ENCODE measurements at places on chromosomes 11 and 22.

DNA sequence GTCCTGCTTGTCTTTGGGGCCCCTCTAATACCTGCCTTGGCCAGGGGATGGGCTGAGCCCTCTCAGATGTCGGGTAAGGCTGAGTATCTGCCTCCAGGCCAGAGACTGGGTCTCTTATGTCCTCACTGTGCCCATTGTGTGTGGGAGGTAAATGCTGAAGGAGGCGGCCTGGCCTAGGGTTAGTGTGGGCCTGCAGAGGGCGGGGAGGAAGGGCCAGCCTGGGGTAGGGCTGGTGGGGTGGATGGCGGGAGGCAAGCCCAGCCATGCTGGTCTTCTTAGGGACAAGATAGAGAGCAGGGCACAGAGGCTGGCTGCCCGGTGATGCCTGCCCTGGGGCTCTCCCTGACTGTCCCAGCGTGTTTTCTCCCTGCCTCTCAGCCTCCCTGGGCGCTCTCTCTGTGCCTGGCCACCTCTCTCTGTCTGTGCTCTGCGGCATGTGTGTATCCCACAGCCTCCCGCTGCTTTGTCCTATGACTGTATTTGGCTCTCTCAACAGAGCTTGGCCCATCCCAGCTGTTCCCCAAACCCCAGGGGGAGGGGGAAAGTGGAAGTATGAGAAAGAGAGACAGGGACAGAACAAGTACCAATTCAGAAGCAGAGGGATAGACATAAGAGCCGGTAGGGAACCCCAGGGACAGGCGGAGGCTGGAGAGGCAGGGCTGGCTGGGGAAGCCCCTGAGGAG lies 57.0 kb downstream of the PDE2A start:
- DNase-seq, result no peak

GRCh38 chr22:49825944-49826602 lies 1.6 kb downstream of the BRD1 start:
- DNase-seq, result peak; percentile 40

DNA sequence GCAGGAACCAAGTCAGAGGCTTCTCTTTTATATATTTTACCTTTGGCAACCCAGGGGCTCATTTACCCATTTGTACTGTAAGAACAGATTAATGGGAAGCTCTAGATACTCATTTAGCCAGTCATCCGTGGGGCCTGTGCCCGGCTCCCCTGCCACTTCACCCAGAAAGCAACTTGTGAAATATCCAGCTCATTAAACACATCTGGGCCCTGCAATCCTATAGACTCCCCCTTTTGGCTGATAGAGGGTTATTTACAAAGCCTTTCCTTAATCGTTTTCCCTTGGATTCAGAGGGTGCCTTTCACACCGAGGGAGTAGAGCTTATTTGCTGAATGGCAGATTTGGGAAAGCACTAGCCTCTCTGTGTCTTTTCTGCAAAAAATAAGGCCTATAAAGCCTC lies 118.7 kb upstream of the SORL1-AS1 start:
- no peak for DNase-seq

DNA sequence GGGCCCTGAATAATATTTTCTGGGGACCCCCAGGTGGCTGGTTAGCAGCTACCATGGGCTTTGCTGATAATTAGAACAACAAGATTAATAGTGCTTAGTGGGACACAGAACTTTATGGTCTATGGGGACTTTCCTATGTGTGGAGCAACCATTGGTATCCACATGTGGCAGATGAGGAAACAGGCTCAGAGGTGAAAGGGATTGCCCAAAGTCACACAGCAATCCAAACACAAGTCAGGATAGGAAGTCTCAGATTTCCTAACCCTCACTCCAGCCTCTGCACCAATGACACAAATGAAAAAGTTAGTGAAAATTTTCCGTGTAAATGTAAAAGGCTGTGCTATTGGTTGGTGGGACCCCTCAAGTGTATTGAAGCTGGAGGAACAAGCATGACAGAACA lies 15.3 kb upstream of the SLCO2B1 start:
- no peak for DNase-seq

- no peak for DNase-seq
Observed at GRCh38 chr11:103889679-103890078, 146.8 kb upstream of the DDI1 start.

DNA sequence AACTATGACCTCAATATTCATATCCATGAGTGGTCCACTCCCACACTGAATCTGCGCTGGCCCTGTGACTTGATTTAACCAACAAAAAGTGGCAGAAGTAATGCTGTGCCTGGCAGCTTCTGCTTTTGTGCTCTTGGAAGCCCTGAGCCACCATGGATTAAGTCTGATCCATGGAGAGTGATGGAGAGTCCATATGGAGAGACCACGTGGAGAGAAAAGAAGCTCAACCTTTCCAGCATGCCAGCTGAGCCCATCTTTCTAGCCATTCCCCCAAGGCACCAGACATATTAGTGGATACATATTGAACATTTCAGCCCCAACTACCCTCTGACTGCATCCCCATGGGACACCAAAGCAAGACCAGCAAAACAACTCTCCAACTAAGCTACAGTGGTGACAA lies 16.0 kb downstream of the LRRC55 start:
- DNase-seq, result no peak

- no peak for DNase-seq
Observed at GRCh38 chr11:121213362-121213893, 79.1 kb upstream of the SC5D start.

DNA sequence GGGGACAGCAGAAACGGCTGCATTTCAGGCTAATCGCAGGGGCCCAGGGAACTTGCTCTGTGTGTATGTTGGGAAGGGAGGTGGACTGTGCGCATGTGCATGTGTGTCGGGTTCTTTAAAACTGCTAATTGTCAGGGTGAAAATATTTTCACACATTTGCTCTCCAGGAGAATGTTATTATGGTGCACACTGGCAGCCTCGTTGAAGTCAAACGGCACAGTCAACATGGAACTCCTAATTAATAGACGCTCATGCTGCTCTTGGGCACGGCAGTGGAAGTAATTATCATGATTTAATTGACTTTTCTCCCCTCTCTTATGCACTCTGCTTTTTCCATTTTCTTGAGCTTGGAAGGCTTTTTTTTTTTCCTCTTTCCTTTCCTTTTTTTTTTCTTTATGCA lies 92.6 kb downstream of the TSPAN18 start:
- DNase-seq, result no peak

GRCh38 chr22:35971456-35972119 lies 57.0 kb downstream of the RBFOX2 start:
- peak; percentile 66 for DNase-seq

- no peak for DNase-seq
Observed at GRCh38 chr11:107271425-107271824, 186.2 kb downstream of the CWF19L2 start.

- DNase-seq, result peak; percentile 93
Observed at GRCh38 chr11:5620651-5621521, 3.9 kb upstream of the TRIM34 start.

DNA sequence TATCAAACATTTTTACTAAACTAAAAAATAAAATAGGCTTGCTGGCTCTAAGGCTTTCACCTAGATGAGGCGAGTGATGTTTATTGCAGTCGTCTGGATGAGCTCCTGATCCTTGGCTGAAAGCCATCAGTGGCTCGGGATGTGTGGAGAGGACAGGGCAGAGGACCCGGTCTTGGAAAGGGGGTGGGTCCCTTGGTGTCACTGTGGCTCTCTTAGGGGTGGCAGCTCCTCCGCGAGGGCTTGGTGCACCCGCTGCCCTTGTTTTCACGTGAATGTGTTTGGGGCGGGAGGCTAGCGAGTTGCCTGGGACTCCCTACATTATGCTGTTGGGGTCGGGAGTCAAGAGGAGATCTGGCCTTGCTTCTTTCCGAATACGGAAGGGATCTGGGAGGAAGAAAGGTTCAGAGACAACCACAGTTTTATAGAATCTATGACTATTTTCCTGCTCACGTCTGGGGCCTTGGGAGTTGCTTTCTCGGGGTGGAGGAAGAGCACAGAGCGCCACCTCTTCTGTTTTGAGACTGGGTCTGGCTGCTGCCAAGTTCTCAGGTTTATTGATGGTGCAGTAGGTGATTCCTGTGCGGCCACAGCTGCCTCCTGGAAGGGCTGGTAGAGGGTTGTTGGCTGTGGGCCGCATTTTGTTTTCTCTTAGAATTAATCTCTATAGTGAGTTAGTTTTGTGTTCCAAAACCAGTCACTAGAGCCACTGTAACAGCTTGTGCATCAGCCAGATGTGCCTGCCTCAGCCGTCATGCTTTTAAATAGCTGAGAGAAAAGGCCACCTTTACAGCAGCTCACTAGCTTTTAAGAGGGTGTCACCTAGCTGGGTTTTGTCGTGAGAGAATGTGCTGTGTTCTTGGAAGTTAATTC lies 12.8 kb downstream of the TBC1D22A start:
- DNase-seq, result no peak

DNA sequence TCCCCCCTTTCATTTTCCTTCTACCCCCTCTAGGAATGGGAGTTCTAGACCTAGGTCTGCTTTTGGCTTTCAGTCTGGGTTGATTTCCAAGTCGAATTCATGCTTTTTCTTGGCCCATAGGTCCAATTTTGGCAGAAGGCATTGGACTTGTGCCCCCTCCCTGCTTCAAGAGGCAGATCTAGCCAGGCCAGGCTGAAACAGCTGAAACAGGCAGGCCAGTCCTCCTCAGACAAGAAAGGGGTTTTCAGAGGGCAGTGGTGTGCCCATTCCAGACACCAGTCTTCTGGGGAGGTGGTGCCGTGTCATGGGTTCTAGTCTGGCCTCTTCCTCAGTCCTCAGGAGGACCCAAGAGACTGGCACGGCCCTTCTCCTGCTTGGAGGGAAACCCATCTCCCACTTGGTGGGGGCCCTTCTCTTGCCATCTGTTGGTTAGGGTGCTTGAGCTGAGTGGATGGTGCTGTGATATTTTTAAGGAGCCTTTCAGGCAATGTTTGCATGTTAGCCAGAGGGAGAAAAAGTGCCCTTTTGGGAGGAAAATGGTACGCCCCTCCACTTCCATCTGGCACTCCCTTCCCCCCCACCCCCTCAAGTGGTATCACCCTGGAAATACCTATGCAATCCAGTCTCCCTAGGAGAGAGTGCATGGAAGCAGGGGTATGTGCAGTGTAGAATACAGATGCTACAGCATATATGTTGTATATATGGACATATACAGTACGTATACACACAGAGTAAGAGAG lies 53.6 kb downstream of the SYT13 start:
- no peak for DNase-seq

GRCh38 chr22:20237480-20238440 lies 30.4 kb downstream of the RTN4R start:
- DNase-seq, result no peak

- no peak for DNase-seq
Observed at GRCh38 chr11:75161506-75162095, 10.7 kb downstream of the SLCO2B1 start.

DNA sequence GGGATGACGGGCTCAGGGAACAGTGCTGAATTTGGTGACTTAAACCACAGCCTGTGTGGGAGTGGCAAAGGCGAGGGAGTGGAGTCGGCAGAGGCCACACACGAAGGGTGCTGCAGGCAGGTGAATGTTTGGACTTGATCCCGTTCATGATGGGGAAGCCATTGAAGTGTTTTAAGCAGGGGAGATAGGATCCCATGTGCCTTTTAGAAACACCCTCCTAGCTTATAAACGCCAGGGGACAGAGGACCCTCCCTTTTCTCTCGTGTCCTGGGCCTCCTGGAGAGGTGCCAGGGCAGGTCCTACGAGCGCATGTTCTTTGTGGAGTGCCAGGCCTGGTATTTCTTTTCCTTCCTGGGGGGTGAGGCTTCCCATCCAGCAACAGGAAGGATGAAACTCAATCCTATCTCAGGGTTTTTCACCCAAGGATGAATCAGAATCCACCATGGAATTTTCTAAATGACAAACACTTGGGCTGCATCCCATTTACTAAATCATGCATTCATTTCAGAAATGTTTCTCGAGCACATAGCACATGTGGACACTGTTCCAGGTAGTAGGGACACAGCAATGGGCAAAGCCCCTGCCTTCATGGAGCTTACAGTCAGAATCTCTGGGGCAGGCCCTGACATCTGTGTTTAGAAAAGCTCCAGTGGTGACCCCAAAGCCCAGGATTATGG lies 59.6 kb downstream of the CHRDL2 start:
- DNase-seq, result peak; percentile 56

DNA sequence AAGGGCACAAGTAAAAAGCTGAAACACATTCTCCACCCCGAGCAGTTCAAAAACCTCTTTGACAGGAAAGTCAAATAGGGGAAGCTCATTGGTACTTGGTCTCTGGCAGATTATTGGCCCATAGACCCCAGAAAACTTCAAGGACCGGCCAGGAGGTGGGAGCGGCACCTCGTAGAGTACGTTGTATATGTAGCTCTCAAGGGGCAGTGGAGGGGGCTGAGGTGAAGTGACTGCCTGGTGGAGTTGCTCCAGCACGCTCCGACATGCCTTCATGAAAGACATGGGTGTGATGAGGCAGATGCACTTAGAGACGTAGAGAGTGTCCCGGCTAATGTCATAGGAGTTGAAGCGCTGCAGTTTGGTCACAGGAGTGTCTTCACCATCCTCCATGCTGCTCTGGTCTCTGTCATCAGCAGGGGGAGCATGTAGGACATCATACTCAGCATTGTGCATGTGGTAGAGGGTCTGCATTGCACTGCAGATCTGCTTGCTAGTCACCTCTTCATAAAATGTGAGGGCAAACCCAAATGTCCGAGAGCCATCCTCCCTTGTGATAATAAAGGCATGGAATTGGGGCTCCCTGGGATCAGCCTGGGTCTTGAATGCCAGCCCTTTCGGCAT lies 61.3 kb downstream of the DENND5A start:
- DNase-seq, result no peak

DNA sequence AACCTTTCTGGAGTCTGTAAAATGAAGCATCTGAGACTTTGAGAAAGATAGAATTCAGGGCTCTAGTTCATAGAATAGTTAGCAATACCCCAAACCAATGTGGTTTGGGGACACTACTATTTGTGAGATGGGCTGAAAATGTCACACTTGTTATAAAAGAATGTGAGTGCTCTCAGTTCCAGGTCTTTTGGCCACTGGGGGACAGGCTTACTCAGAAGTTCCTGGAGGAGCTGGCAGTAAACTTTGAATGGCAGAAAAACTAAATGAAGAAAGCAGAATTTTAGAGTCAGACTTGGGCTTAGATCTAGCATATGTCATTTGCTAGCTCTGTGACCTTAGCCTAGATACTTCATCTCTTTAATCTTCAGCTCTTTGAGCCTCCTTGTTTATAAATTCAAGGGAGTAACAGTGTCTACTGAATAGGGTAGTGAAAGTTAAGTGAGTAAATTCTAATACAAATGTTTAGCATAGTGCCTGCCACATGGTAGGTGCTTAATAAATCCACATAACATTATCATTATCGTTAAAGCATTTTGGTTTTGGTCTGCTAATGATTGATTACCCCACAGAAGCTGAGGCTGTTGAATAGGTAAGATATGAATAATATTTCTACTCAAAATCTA lies 3.7 kb downstream of the LYVE1 start:
- no peak for DNase-seq

- peak; percentile 11 for DNase-seq
Observed at GRCh38 chr22:17802822-17803221, 28.6 kb upstream of the BID start.

- no peak for DNase-seq
Observed at GRCh38 chr11:115202900-115203552, 301.2 kb downstream of the CADM1 start.

- DNase-seq, result no peak
Observed at GRCh38 chr22:43011079-43011478, 3.9 kb downstream of the PACSIN2 start.

- DNase-seq, result no peak
Observed at GRCh38 chr11:70089631-70090030, 11.5 kb downstream of the ANO1 start.

GRCh38 chr11:61967116-61967923 lies at the start of gene FTH1:
Gene FTH1 (minus strand): TSS chr11:61967634. CDS start chr11:61967425, 209 bp downstream.
- peak; percentile 92 for DNase-seq

- no peak for DNase-seq
Observed at GRCh38 chr11:8800520-8801110, 110.4 kb upstream of the AKIP1 start.

GRCh38 chr11:74147199-74147929 lies 23.4 kb downstream of the C2CD3 start:
- DNase-seq, result peak; percentile 54

- peak; percentile 54 for DNase-seq
Observed at GRCh38 chr11:82775736-82776346, 42.2 kb upstream of the FAM181B start.
